HFFc6 (cell line): ENCODE measurements at places on chromosomes 5 and 9. TPM values are rescaled to one million over a fixed set of nuclear protein-coding genes. Genes with fewer than 3 reads are reported as not detected.

- H3K27ac ChIP-seq, result no peak overlapping the region
- no peak for DNase-seq
- H3K4me1 ChIP-seq, result no peaks in the 10 kb centered on the region
Observed at GRCh38 chr5:106801554-106801953, 869.2 kb downstream of the EFNA5 start.

GRCh38 chr9:79663878-79664277 is 92.1 kb downstream of the TLE4 start:
- H3K27me3 ChIP-seq, result peaks cover 6% of the 10 kb centered on the region; the same call in 1 of the 2 replicates
- H3K36me3 ChIP-seq, result peaks cover 50% of the 10 kb centered on the region
- H3K27ac ChIP-seq, result peak overlapping the region; percentile 76
- H3K4me3 ChIP-seq, result peak overlapping the region; percentile 47

DNA sequence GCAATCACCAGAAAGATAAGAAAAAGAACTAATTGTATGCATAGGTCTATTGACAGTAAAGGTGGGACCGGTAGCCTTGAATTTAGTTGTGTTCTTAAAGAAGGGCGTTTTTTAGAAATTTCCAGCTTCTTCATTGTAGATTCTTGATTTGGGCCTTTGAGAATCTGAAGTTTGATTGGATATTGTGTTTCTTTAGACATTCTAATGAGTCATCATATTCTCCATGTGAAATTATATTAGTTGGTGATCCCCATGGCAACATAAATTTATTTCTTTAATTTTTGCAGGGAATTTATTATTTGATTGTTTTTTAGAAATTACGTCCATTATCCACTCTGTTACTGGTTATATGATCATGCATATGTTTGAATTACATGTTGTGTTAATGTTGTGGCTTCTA is 63.6 kb downstream of the MAN2A1 start:
- peaks cover 17% of the 10 kb centered on the region; the same call in 1 of the 2 replicates for H3K36me3 ChIP-seq
- no peak for DNase-seq
- no peak overlapping the region for H3K27ac ChIP-seq
- H3K4me1 ChIP-seq, result peaks cover 40% of the 10 kb centered on the region
- H3K4me3 ChIP-seq, result no peak overlapping the region

- peak overlapping the region; percentile 52 for H3K4me3 ChIP-seq
- DNase-seq, result peak; percentile 78
- H3K27me3 ChIP-seq, result peaks cover 1% of the 10 kb centered on the region; the same call in 1 of the 2 replicates
- peak overlapping the region; percentile 90 for H3K27ac ChIP-seq
- H3K36me3 ChIP-seq, result peaks cover 23% of the 10 kb centered on the region
Observed at GRCh38 chr5:61449804-61450492, 117.9 kb downstream of the ZSWIM6 start.

DNA sequence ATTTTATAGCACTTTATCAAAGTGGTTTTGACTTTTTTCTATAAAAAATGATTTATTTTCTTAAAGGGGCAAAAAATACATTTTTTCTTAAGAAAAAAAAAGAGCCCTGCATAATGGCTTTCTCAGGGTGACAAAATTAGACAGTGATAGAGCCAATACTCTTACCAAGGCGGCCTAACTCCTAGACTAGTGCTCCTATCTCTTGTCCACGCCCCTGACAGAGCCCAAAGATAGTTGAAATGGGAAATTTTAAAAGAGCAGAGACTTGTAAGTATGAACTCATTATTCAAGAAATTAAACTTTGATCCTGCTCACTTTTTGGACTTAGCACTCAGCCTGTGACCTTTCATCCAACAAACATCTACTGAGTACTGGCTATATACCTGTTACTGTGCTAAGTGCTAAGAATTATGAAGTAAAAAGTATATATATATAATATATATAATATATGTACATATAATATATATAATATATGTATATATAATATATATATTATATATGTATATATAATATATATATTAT is 1.2 kb downstream of the INVS start:
- peak overlapping the region; percentile 99 for H3K4me3 ChIP-seq
- peaks cover 49% of the 10 kb centered on the region for H3K4me1 ChIP-seq
- H3K27ac ChIP-seq, result peak overlapping the region; percentile 97; the same call in 1 of the 2 replicates
- H3K36me3 ChIP-seq, result no peaks in the 10 kb centered on the region
- DNase-seq, result no peak
- peaks cover 6% of the 10 kb centered on the region for H3K27me3 ChIP-seq

DNA sequence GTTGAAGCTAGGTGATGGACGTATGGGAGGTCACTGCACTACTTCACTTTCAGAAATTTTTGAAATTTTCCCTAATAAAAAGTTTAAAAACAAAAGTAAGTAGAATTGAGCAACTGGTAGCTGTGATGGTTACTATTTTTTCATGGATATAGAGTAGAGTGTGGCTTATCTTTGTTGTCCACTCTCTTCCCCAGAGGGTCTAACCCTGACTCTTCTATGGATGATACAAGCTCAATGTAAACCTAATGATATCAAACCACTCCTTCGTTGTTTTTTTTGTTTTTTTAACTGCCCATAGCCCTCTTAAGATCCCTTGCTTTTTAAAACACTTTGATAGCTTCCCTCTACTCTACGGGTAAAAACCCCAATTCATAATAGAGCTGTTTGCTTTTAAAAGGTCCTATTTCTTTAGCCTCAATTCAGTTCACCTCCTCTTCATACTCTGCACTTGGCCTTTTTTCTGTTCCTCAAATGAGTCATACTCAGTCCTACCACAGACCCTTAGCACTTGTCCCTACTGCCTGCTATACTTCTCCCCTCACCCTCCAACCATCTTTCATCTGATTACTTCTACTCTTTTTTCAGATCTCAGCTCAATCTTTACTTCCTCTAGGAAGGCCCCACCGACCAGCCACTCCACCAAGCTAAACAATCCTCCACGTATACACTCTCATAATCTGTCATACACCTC is 2.6 kb downstream of the HDAC3 start:
- peaks cover 40% of the 10 kb centered on the region for H3K4me1 ChIP-seq
- no peaks in the 10 kb centered on the region for H3K27me3 ChIP-seq
- no peak overlapping the region for H3K27ac ChIP-seq
- H3K36me3 ChIP-seq, result peaks cover 12% of the 10 kb centered on the region

- H3K27ac ChIP-seq, result peak overlapping the region; percentile 29; the same call in 1 of the 2 replicates
- peaks cover 32% of the 10 kb centered on the region for H3K4me1 ChIP-seq
- peak; percentile 86 for DNase-seq
- peak overlapping the region; percentile 60 for H3K4me3 ChIP-seq
Observed at GRCh38 chr9:129270903-129271431, 92.9 kb upstream of the IER5L start.

- peak; percentile 78 for DNase-seq
- H3K27ac ChIP-seq, result peak overlapping the region; percentile 87
- H3K36me3 ChIP-seq, result peaks cover 21% of the 10 kb centered on the region
- H3K27me3 ChIP-seq, result peaks cover 7% of the 10 kb centered on the region
Observed at GRCh38 chr5:177495243-177496060, 2.0 kb downstream of the PDLIM7 start.

DNA sequence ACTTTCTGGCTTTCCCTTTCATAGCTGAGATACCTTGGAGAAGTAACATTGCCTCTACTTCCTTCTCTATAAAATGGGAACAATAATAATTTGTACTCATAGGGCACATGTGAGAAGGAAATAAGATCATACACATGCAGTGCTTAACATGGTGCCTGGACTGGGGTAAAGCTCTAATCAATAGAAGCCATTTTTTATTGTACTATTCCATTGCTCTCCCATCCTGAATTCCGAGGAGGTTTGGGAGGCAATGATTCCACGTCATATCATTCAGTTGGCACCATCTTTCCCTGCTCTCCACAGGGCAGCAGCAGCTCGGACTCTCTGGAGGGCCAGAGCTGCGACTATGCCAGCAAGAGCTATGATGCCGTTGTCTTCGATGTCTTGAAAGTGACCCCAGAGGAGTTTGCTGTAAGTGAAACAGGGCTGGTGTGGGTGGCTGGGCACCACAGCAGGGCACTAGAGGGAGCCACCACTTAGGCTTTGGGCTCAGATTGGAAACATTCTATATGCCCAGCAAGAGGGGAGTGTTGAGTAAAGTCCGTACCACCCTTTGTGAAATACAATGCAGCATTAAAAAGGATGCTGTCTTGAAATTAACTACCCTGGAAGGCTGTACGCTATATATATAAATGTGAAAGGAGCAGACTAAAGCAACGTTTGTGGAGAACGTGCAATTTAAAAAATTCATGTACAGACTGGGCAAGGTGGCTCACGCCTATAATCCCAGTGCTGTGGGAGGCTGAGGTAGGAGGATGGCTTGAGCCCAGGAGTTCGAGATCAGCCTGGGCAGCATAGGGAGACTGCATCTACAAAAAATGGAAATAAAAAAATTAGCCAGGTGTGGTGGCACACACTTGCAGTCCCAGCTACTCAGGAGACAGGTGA is 51.2 kb downstream of the RALGPS1 start:
- no peaks in the 10 kb centered on the region; the same call in 1 of the 2 replicates for H3K27me3 ChIP-seq
- H3K27ac ChIP-seq, result no peak overlapping the region
- no peaks in the 10 kb centered on the region for H3K36me3 ChIP-seq
- peak; percentile 35 for DNase-seq
- no peak overlapping the region for H3K4me3 ChIP-seq

GRCh38 chr5:158023266-158023665 is 164.3 kb upstream of the CLINT1 start:
- H3K36me3 ChIP-seq, result no peaks in the 10 kb centered on the region
- no peak overlapping the region for H3K4me3 ChIP-seq
- H3K27me3 ChIP-seq, result peaks cover 4% of the 10 kb centered on the region; the same call in 1 of the 2 replicates
- DNase-seq, result no peak
- no peak overlapping the region for H3K27ac ChIP-seq

- no peaks in the 10 kb centered on the region for H3K27me3 ChIP-seq
- H3K4me1 ChIP-seq, result peaks cover 47% of the 10 kb centered on the region
- DNase-seq, result no peak
- H3K4me3 ChIP-seq, result no peak overlapping the region
Observed at GRCh38 chr5:95667061-95667618, 15.7 kb downstream of the SPATA9 start.

- H3K4me1 ChIP-seq, result no peaks in the 10 kb centered on the region
- H3K36me3 ChIP-seq, result peaks cover 14% of the 10 kb centered on the region
- no peak for DNase-seq
- H3K27ac ChIP-seq, result no peak overlapping the region
- no peaks in the 10 kb centered on the region; the same call in 1 of the 2 replicates for H3K27me3 ChIP-seq
Observed at GRCh38 chr9:137012694-137013570, 15.1 kb downstream of the ABCA2 start.

- H3K27me3 ChIP-seq, result peaks cover 9% of the 10 kb centered on the region
- no peak for DNase-seq
- H3K4me1 ChIP-seq, result no peaks in the 10 kb centered on the region
- no peak overlapping the region for H3K27ac ChIP-seq
Observed at GRCh38 chr9:77507212-77507961, 140.7 kb downstream of the GNA14 start.

- no peaks in the 10 kb centered on the region for H3K4me1 ChIP-seq
- DNase-seq, result no peak
- H3K27ac ChIP-seq, result no peak overlapping the region
- peaks cover 3% of the 10 kb centered on the region for H3K27me3 ChIP-seq
- no peaks in the 10 kb centered on the region for H3K36me3 ChIP-seq
Observed at GRCh38 chr5:40150896-40151295, 528.8 kb upstream of the PTGER4 start.

DNA sequence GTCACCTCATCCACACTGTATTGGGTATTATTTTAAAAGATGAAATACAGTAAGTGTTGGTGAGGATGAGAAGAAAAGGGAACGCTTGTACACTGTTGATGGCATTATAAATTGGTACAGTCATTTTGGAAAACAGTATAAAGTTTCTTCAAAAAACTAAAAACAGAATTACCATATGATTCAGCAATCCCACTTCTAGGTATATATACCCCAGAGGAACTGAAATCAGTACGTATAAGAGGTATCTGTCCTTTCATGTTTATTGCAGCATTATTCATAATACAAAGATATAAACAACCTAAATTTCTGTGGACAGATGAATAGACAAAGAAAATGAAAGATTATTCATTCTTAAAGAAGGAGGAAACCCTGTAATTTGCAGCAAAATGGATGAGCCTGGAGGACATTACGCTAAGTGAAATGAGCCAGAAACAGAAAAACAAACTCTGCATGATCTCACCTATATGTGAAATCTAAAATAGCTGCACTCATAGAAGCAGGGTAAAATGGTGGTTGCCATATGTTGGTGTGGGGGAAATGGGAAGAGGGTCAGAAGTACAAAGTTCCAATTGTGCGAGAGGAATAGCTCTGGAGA is 191.6 kb downstream of the TRIM36 start:
- DNase-seq, result no peak
- H3K4me3 ChIP-seq, result no peak overlapping the region
- no peaks in the 10 kb centered on the region for H3K36me3 ChIP-seq
- H3K27ac ChIP-seq, result no peak overlapping the region

GRCh38 chr9:21995666-21996398 is 1.2 kb downstream of the CDKN2B-AS1 start:
- H3K27ac ChIP-seq, result peak overlapping the region; percentile 98
- peak overlapping the region; percentile 96 for H3K4me3 ChIP-seq
- peaks cover 3% of the 10 kb centered on the region; the same call in 1 of the 2 replicates for H3K27me3 ChIP-seq

GRCh38 chr9:69036309-69036708 is 757 bp downstream of the FXN start:
- peaks cover 2% of the 10 kb centered on the region for H3K27me3 ChIP-seq
- no peak for DNase-seq
- peak overlapping the region; percentile 93 for H3K4me3 ChIP-seq
- H3K27ac ChIP-seq, result peak overlapping the region; percentile 81
- H3K4me1 ChIP-seq, result peaks cover 12% of the 10 kb centered on the region

DNA sequence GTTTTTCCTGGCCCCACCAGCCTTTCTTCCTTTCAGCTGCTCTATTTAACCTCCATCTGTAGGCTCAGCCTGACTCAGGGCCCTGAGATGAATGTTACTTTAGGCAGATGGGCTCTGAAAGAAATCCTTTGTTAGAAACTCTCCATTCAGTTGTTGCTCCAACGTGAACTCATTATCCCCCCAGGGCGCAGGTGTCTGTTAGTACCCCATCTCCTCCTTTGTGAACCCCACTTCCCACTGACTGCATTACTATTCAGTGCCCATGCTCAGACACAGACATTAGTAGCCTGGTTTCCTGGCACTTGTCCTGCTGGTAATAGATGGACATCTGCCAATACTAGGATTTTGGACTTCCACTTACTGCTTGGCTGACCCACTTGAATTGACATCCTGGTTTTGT is 1271.6 kb downstream of the PTPRD start:
- no peak overlapping the region for H3K27ac ChIP-seq
- no peaks in the 10 kb centered on the region for H3K4me1 ChIP-seq
- H3K36me3 ChIP-seq, result no peaks in the 10 kb centered on the region
- no peak for DNase-seq
- H3K27me3 ChIP-seq, result no peaks in the 10 kb centered on the region
- no peak overlapping the region for H3K4me3 ChIP-seq

- DNase-seq, result no peak
- no peaks in the 10 kb centered on the region for H3K4me1 ChIP-seq
- no peak overlapping the region for H3K4me3 ChIP-seq
- no peaks in the 10 kb centered on the region; the same call in 1 of the 2 replicates for H3K36me3 ChIP-seq
Observed at GRCh38 chr5:3309538-3309937, 286.1 kb upstream of the IRX1 start.

GRCh38 chr9:82363198-82363597 is 374.6 kb downstream of the SPATA31D1 start:
- H3K36me3 ChIP-seq, result no peaks in the 10 kb centered on the region
- no peaks in the 10 kb centered on the region for H3K4me1 ChIP-seq
- no peaks in the 10 kb centered on the region; the same call in 1 of the 2 replicates for H3K27me3 ChIP-seq
- DNase-seq, result no peak
- no peak overlapping the region for H3K4me3 ChIP-seq
- H3K27ac ChIP-seq, result no peak overlapping the region

The GHR gene
- 1.4 to 2.1 TPM (median 1.7 TPM) in 3 replicates for total RNA-seq

The TIMD4 gene
- total RNA-seq, result not detected in 2 replicates

The P4HA2 gene
- 140 to 201 TPM (median 199 TPM) in 3 replicates for total RNA-seq

The SH3PXD2B gene
- total RNA-seq, result 10.8 to 23.7 TPM (median 14.4 TPM) in 3 replicates

The PCDHGB2 gene
- total RNA-seq, result 5.8 to 11.1 TPM (median 9.6 TPM) in 3 replicates

The NR4A3 gene
- 1.3 to 3.1 TPM (median 1.7 TPM) in 3 replicates for total RNA-seq

The PRR7 gene
- 10.1 and 15.7 TPM in 2 replicates for total RNA-seq

The ABHD17B gene
- 14.4 to 18.7 TPM (median 17.9 TPM) in 3 replicates for total RNA-seq

The KIF4B gene
- total RNA-seq, result 0.10 to 0.17 TPM in 2 of 3 replicates, not detected in the other

The IFNA21 gene
- total RNA-seq, result not detected in 2 replicates

The DUSP1 gene
- 226 to 304 TPM (median 276 TPM) in 3 replicates for total RNA-seq
